ENCODE measurements at places on chromosomes 5 and 9.

DNA sequence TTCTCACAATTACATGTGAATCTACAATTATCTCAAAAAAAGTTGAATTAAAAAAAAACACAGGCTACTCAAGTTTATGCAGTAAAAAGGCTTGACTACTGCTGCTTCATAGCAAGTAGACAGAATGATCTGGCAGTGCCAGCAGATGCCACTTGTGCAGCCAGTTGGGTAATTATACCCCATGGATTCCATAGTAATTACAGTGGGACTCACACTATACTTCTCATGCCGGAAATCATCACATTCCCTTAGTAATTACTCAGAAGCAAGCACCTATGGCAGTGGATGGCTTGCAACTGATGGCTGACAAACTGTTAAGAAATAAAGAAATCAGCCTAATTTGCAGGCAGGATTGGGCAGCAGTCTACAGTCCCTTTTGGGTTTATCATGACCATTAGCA lies 463.2 kb upstream of the KLF4 start:
- no peak for DNase-seq

DNA sequence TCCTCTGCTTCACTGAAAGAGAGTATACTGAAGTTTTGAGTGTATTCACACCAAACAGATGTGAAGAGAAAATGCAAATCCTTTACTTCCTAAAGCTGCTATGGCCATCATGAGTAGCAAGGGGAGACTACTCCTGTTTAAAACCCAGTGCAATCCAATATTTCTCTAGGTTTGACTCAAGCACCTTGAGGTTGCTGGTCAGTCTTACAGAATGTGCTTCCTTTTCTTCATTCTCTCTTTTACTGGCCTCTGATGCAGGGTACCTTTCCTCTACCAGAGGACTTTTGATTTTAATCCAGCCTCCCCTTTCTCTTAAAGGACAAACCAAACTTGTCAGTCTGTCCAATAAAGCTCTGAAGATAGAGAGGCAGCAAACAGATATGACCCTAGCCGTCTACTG lies 98.1 kb upstream of the TLE4 start:
- no peak for DNase-seq

DNA sequence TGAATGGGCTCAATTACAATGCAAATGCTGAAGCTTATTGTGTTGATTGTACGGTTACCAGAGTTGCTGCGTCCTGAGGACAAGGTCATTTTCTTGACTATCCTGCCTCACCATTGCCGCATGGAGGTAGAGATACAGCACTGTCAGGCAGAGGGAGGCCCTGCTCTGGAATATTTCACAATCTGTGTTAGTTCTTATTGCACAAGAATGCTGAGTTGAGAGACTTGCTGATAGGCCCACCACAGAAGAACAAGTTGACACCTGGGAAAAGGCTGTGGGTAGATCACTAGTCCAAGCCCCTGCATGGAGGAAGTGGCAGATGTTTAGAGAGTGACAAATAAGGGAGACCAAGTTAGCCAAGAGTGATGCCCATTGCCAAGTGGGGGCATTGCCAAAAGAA lies 344.5 kb upstream of the ITGA1 start:
- no peak for DNase-seq

- peak; percentile 13 for DNase-seq
Measured at GRCh38 chr9:125829743-125830142, 82.6 kb downstream of the PBX3 start.

GRCh38 chr9:96117398-96118080 lies 184.4 kb downstream of the HSD17B3 start:
- no peak for DNase-seq

GRCh38 chr9:86526021-86526420 lies 171.8 kb upstream of the TUT7 start:
- no peak for DNase-seq

DNA sequence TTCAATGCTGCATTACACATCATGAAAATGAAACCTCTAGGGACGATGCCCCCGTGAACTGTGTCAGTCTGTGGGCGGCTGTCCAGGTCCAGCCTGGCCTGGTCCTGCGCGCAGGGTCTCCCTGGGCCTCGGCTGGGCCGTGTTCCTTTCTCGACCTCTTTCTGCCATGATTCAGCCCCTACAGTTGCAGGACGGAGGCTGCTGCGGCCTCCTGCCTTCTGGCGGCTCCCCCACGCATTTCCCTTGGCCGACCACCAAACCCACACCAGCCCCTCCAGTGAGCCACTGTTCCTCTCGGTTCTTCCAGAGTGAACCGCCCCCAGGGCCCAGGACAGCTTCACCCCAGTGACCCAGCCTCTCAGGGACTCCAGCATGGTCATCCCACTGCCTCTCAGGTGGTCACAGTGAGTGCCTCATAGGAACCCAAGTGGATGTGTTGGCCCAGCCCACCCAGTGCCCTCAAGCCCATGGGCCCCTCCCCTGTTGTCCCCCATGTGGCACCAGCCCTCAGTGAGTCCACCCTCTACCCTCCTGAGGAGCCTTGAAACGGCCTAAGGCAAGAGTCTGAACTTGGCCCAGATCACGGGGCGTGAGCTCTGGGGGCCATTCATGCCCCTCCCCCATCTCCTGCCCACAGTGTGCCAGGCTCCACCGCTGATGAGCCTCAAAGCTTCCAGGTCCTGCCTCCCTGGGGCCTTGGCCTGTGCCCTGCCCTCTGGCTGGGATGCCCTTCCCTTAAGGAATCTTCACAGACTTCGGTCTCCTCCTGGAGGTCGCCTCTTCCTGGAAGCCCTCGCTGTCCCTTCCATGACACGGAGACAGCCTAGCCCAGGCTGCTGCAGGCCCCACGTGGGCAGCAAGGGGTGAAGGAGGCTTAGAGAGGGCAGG lies 10.0 kb upstream of the CLIC3 start:
- no peak for DNase-seq

GRCh38 chr5:181098762-181099601 lies 32.0 kb downstream of the OR2V1 start:
- DNase-seq: no peak

DNA sequence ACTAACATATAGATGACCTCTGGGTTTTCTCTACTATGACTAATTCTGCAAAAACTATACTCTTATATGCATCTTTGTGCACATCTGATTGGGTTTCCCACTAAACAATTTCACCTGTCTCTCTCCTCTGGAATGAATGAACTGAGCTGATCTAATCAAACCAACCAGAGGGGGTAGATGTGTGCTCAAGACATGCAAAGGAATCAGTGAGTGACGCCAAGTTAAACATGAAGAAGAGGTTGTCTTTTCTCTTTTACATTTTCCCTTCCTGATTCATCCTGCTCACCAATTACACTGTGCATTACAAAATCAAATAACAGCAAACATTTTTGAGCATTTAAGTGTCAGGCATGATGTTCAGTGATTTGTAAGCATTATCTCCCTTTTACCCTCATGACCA lies 29.6 kb upstream of the GRXCR2 start:
- DNase-seq: no peak

- no peak for DNase-seq
Measured at GRCh38 chr5:16245956-16246355, 66.4 kb upstream of the MARCHF11 start.

DNA sequence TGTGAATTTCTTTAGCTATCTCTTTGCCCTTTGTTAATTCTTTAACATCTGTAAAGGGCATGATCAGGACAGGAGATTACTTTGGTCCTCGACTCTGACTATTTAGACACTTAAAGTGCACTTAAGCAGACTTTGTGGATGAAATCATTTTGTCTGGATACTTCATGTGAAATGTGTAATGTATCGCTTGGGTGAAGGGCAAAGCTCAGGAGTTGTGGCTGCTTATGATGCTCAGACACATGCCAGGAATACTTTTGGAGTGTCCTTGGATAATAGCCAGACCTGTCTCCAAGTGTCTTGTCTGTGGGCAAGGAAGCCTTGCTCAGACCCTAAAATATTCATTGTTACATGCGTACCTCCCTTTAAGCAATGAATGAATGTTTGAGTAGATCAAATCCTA lies 87.8 kb downstream of the RAI14 start:
- DNase-seq: no peak

- no peak for DNase-seq
Measured at GRCh38 chr9:132087438-132088030, 7.9 kb upstream of the MED27 start.

DNA sequence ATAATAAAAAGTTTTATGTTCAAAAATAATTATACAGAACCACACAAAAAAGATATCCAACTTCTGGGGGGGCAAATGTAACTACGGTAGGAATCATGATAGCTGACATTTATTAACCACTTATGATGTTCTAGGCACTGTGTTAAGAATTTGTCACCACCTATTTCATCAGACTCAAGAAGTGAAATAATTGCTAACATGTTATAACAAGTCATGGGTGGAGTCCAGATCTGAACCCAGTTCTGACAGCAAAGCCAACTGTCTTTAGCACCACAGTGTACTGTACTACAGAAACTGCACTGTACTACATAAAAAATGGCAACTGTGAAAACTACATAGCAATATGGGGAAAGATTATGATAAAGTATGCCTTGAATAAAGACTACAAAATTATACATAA lies 3.0 kb upstream of the SAP30L start:
- DNase-seq: no peak

DNA sequence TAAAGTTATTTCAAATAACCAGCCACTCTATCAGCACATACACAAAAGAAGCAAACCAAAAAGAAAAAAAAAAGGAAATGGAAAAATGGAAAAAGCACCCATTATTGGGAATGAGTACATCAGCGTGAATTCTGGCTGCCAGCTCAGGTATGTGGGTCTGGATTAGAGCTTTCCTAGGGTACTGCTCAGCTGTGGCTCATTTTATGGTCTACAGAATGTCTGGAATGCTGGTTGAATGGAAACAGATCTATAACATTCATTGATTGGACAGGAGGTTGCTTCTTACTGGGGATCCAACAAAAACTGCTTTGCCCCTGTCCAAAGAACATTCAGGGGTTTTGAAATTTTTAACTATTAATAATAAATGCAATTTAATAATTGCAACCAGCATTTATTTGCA lies 3.9 kb upstream of the CAST start:
- no peak for DNase-seq

Data from stimulated activated CD8-positive, alpha-beta memory T cell treated with anti-CD3 and anti-CD28 coated beads, Interleukin-4, amount 100 ng/mL, for 1 hour (primary cell).